ENCODE measurements at places on chromosomes 6 and 20. TPM values are rescaled to one million over a fixed set of nuclear protein-coding genes. Genes with fewer than 3 reads are reported as not detected.

Gene LY6G6D
- total RNA-seq, result not detected

Gene MAP3K7
- 16.4 TPM for total RNA-seq

Gene NT5DC1
- 55.0 TPM for total RNA-seq

Gene DUSP15
- 4.0 TPM for total RNA-seq

Gene AGER
- total RNA-seq, result 3.0 TPM

Gene GHRH
- total RNA-seq, result not detected

Gene FAM217B
- 37.6 TPM for total RNA-seq

Gene PLAGL1
- total RNA-seq, result 10.9 TPM

Gene AIF1
- total RNA-seq, result 15.5 TPM

Gene PDE10A
- 9.3 TPM for total RNA-seq

Gene POPDC3
- total RNA-seq, result 59.2 TPM

Gene FNDC1
- total RNA-seq, result 1.9 TPM

Gene ISM1
- 1.7 TPM for total RNA-seq

Gene BMP5
- 2.8 TPM for total RNA-seq

Gene SAMD3
- total RNA-seq, result 0.32 TPM

Gene GRIK2
- total RNA-seq, result 2.3 TPM

Gene FAM217A
- not detected for total RNA-seq
